ENCODE measurements at places on chromosomes 2 and 18. TPM values are rescaled to one million over a fixed set of nuclear protein-coding genes. Genes with fewer than 3 reads are reported as not detected.

The RNMT gene
- 65.9 TPM for total RNA-seq

The UGT1A5 gene
- not detected for total RNA-seq

The DAW1 gene
- total RNA-seq: not detected

The CHRNA1 gene
- not detected for total RNA-seq

GRCh38 chr2:212943351-212943750 lies 208.1 kb downstream of the IKZF2 start:
- DNase-seq: no peak

- DNase-seq: no peak
These were observed 231.3 kb upstream of the TANK start for GRCh38 chr2:160928854-160929301.

DNA sequence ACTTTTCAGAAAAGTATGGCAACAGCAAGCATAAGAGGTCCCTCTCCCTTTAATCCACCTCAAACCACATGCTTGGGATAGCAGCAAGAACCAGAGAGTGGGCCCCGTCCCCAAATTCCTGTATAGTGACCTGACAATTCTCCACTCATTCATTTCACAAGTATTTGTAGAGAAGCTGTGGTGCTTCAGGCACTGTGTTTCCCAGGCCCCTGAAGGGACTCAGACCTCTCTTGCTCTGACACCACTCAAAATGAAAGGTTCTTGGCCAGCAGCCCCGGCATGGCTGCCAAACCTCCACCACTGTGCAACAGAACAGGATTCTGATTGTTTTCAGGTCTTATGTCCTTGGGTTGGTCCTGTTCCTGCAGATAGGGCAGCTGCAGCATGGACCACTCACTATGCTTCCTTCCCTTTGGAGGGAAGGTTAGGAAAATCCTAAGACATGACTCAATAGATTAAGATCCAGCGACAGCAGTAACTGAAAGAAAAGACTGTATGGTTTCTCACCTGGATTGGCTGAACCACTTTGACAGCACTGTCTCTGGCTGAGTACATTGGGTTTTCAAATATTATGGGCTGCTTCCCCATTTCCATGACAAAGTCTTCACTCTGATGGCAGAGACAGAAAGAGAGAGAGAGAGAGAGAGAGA lies 67.6 kb downstream of the DHRS9 start:
- no peak for DNase-seq

- no peak for DNase-seq
These were observed 29.0 kb upstream of the MAL start for GRCh38 chr2:94996305-94997100.

DNA sequence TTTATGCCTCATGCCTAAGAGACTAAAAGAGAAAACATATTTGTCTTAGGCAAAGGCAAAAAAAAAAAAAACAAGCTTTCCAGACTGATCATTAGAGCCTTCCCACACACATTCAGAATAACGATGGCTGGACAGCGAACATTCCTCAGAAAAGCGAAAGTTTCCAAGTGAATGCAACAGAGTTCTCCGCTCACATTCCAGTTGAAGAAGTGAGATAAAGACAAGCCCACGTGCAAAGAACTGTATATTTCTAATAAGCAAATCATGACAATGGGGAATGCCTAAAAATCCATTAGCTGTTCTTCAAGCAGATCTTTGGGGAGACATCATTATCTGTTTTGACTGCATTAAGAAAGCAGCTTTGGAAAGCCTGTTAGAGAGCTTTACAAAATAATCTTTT lies 347.9 kb downstream of the METTL4 start:
- no peak for DNase-seq

DNA sequence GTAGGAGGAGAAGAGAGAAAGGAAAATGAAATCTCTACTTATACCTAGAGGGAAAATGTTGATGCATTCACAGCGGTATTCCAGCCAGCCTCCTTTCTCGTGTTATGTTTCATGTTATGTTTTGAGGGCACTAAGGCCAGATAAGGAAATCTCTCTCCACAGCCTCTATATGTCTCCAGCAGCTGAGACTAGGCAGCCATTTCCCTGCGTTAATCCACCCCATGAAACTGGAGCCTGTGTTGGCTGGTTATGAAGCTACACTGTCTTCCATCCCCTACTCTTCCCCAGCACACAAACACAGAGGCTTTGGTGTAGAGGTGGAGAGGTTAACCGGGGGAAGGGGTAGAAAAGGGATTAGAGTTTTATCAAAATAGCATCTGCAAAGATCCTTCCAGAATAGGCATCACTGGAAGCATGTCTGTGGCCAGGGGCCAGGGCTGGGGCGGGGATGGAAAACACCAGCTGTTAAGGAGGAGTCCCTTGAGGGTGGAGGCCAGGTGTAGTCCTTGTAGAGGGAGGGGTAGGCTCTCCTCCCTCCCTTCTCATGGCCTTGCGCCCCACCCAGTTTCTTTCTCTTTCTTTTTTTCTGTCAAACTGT lies 100.9 kb upstream of the TNP1 start:
- no peak for DNase-seq

GRCh38 chr2:197804758-197805714 lies 643 bp downstream of the PLCL1 start:
- peak; percentile 83 for DNase-seq

DNA sequence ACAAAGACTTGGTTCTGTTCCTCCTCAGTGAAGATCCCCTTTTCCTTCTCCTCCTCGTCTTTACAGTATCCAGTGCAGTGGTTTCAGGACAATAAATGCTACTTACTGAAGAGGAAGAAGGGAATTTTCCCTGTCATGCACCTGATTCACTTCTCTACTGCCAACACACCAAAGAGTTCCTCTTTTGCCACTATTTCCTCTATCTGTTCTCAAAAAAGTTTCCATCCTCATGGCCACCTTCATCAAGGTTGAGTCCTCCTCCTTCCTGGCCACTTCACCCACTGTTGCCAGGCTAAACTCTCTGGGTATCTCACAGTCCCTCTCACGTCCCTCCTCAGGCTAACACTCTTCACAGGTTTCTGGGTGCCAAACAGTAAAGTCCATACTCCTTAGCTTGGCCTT lies 41.7 kb downstream of the PLEKHM3 start:
- DNase-seq: no peak

- DNase-seq: no peak
These were observed 272.1 kb downstream of the NAPG start for GRCh38 chr18:10797896-10798295.

- no peak for DNase-seq
These were observed 50.2 kb upstream of the FHL2 start for GRCh38 chr2:105449076-105449475.

GRCh38 chr18:23468753-23469459 lies 15.8 kb downstream of the RIOK3 start:
- DNase-seq: no peak

- no peak for DNase-seq
These were observed 173.0 kb upstream of the REV1 start for GRCh38 chr2:99662761-99663341.

DNA sequence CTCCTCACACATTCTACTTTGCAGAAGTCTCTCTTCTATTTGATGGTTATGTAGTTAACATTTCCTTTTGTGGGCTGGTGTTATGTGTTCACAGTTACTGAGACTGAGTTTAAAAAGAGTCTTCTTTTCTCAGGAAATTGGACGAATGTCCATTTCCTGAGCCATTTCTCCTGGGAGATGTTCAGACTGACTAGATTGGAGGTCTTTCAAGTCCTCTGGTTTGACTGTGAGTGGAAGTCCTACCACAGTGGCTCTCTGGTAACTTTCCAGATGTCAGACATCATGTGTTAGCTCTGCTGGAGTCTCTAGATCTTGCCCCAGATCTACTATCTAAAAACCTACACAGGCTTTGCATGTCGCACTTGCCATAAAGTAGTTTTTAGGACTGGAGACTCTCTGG lies 116.0 kb downstream of the GALR1 start:
- DNase-seq: no peak

GRCh38 chr2:65227020-65227455 lies 593 bp upstream of the ACTR2 start:
- DNase-seq: no peak

- no peak for DNase-seq
These were observed 156.3 kb downstream of the EML6 start for GRCh38 chr2:54879598-54880332.
